ENCODE measurements at places on chromosomes 5 and 9.

DNA sequence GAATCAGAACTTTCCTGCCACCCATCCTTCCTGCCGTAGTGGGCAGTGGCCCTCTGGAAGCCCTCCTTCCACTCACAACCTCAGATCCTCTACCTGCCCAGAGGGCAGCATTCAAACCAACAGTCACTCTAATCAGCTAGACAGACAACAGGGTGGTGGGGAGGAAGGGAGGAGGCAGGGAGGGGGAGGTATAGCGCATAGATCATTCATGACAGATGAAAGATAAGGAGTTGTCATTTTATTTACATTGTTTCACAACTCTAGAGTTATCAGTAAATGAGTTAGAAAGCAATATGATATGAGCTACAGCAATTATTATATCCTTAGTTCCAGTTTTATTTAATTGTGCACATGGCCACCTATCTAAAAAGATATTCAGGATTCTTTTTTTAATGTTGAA is 852 bp downstream of the IL9 start:
- H3K27ac ChIP-seq, result no peak overlapping the region
- H3K27me3 ChIP-seq, result peaks cover 6% of the 10 kb centered on the region
- no peaks in the 10 kb centered on the region for H3K36me3 ChIP-seq
- no peak overlapping the region for H3K4me3 ChIP-seq
- H3K4me1 ChIP-seq, result peaks cover 14% of the 10 kb centered on the region

GRCh38 chr5:59615272-59615671 is 278.3 kb downstream of the PDE4D start:
- H3K27me3 ChIP-seq, result no peaks in the 10 kb centered on the region
- no peak overlapping the region for H3K4me3 ChIP-seq
- no peak overlapping the region for H3K27ac ChIP-seq
- H3K36me3 ChIP-seq, result no peaks in the 10 kb centered on the region

- H3K4me3 ChIP-seq, result no peak overlapping the region
- H3K36me3 ChIP-seq, result no peaks in the 10 kb centered on the region
- H3K27me3 ChIP-seq, result no peaks in the 10 kb centered on the region
- no peaks in the 10 kb centered on the region for H3K4me1 ChIP-seq
- DNase-seq, result no peak
Observed at GRCh38 chr9:21465859-21466518, 16.1 kb downstream of the IFNE start.

- H3K27me3 ChIP-seq, result no peaks in the 10 kb centered on the region
- H3K27ac ChIP-seq, result no peak overlapping the region
- H3K36me3 ChIP-seq, result peaks cover 46% of the 10 kb centered on the region
- DNase-seq, result no peak
Observed at GRCh38 chr5:149355688-149356087, 2.2 kb upstream of the PCYOX1L start.

DNA sequence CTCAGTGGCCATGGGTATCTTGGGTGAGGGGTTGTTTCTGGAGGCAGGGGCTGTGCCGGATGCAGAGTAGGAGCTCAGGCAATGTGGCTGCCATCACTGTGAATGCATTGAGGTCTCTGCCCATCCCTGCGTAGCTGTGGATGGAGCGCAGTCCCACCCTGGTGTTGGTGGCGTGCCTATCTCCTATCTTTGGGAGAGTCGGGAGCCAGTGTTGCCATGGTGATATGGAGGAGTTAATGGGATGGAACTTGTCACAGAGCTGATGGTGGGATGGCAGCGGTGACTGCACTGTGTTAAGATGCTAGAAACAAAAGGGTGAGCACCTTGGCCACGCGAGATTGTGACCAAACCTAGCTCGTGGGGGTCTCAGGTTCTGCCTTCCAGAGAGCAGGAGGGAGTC is 197.3 kb downstream of the MELK start:
- no peak overlapping the region for H3K4me3 ChIP-seq
- no peak for DNase-seq
- no peak overlapping the region for H3K27ac ChIP-seq
- H3K36me3 ChIP-seq, result no peaks in the 10 kb centered on the region
- no peaks in the 10 kb centered on the region for H3K4me1 ChIP-seq

DNA sequence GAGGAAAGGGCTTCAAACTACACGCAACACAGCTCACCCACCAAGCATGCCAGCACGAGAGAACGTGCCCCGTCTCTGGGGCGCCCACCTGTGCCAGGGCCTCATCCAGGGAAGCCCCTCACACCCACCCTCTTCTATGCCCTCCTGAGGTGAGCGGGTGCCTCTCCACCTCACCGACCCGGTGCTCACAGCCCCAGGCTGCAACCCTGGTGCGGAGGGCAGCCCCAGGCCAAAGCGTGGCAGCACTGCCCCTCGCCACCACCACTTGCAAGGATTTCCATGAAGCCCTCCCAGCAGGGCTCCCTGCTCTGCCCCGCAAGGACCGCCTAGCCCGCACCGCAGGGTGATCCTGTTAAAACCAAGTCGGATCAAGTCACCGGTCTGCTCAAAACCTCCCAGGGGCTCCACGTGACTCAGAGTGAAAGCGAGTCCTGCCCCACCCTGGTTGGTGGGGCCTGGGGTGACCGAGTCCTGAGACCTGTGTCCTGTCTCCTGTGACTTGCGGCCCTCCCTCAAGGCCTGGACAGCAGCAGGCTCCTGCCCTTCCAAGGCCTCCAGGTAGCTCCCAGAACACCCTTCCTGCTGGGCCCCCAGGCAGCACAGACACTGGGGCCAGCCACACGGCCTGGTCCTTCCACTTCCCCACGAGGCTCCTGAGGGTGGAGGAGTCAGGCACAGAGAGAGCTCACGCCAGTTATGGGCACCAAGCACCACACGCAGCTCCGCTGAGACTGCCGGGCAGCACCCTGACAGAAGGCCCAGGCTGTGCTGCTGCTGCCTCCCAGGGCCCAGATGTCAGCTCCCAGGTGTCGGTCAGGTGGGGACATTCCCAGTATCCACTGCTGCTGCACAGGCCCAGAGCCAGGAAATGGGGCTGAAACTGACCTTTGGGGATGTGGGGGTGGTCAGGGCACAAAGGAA is 12.7 kb downstream of the BRD3 start:
- no peaks in the 10 kb centered on the region for H3K27me3 ChIP-seq
- H3K36me3 ChIP-seq, result peaks cover 27% of the 10 kb centered on the region
- H3K4me3 ChIP-seq, result peak overlapping the region; percentile 13
- DNase-seq, result no peak
- H3K27ac ChIP-seq, result peak overlapping the region; percentile 68
- H3K4me1 ChIP-seq, result peaks cover 63% of the 10 kb centered on the region

- H3K27ac ChIP-seq, result no peak overlapping the region
- DNase-seq, result no peak
- H3K27me3 ChIP-seq, result no peaks in the 10 kb centered on the region
- no peak overlapping the region for H3K4me3 ChIP-seq
- H3K4me1 ChIP-seq, result no peaks in the 10 kb centered on the region
Observed at GRCh38 chr5:35339616-35340100, 109.4 kb upstream of the PRLR start.

GRCh38 chr9:14320271-14321181 is 6.6 kb upstream of the NFIB start:
- H3K36me3 ChIP-seq, result no peaks in the 10 kb centered on the region
- peak overlapping the region; percentile 98 for H3K27ac ChIP-seq
- DNase-seq, result no peak
- peaks cover 61% of the 10 kb centered on the region for H3K4me1 ChIP-seq

DNA sequence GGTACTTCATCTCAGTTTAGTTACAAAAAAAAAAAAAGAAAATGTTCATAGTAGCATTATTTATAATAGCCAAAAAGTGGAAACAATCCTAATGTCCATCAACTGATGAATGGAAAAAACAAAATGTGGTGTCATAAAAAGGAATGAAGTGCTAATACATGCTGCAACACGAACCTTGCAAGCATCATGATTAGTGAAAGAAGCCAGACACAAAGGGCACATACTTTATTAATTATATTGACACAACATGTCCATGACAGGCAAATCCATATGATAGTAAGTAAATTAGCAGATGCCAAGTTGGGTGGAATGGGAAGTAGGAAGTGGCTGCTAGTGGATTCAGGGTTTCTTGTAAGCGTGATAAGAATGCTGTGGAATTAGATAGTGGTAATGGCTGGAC is 54.2 kb downstream of the PCDHGC5 start:
- no peak for DNase-seq
- no peak overlapping the region for H3K27ac ChIP-seq
- no peak overlapping the region for H3K4me3 ChIP-seq
- no peaks in the 10 kb centered on the region for H3K4me1 ChIP-seq

GRCh38 chr9:99635032-99635431 is 186.7 kb upstream of the NR4A3 start:
- no peaks in the 10 kb centered on the region for H3K4me1 ChIP-seq
- H3K27me3 ChIP-seq, result no peaks in the 10 kb centered on the region
- no peak overlapping the region for H3K27ac ChIP-seq
- no peak for DNase-seq

GRCh38 chr9:76900884-76901440 is 5.0 kb downstream of the PRUNE2 start:
- DNase-seq, result no peak
- H3K4me1 ChIP-seq, result peaks cover 14% of the 10 kb centered on the region
- H3K27ac ChIP-seq, result peak overlapping the region; percentile 86
- no peaks in the 10 kb centered on the region for H3K36me3 ChIP-seq

DNA sequence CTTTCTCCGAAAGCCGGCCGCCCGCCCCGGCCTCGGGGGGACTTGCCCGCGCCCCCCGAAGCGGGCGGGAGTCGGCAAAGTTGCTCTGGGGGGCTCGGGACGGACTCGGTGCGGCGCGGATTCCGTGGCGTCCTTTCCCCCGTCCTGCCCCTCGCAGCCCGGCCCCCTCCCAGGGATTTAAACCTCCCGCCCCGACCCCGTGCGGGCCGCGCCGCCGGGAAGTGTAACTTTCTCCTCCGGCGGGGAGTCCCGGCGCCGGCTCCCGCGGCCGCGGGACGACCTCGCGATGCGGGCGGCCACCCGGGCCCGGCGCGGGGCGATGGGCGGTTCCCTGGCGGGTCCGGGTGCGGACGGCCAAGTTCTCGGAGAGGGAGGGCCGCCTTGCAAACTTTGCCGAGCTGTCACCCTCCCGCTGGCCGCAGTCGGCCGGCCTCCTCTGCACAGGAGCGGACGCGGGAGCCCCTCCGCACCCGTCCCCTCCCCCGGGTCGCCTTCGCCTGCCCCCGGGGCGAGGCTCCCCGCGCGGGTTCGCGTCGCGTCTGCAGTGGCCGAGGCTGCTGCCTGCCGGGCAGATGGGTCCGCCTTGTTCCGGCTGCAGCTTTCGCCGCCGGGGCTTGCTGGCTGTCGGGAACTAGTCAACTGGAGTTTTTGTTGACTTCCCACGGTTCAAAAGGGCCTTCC is 732 bp downstream of the PBX3 start:
- no peak for DNase-seq
- H3K27me3 ChIP-seq, result no peaks in the 10 kb centered on the region
- peak overlapping the region; percentile 91 for H3K4me3 ChIP-seq
- H3K36me3 ChIP-seq, result no peaks in the 10 kb centered on the region
- peaks cover 29% of the 10 kb centered on the region for H3K4me1 ChIP-seq
- peak overlapping the region; percentile 96 for H3K27ac ChIP-seq

DNA sequence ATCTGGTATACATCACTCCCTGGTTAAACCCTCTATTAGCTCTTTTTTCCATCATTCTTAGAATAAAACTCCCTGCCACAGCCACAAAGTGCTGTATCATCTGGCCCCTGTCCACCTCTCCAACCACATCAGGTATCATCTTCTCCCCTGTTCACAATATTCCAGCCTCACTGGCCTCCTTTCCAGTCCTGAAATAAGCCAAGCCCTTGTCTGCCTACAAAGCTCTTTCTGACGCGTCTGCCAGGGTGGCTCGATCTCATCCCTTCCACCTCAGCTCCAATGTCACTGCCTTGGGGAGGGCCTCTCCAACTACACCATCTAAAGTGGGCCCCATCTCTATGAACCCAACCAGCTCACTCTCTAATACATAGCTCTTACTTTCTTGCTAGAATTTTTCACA is 21.5 kb downstream of the CDK5RAP2 start:
- H3K36me3 ChIP-seq, result no peaks in the 10 kb centered on the region
- H3K27me3 ChIP-seq, result no peaks in the 10 kb centered on the region
- no peak overlapping the region for H3K27ac ChIP-seq
- DNase-seq, result no peak

- no peak overlapping the region for H3K4me3 ChIP-seq
- no peak for DNase-seq
- H3K27me3 ChIP-seq, result no peaks in the 10 kb centered on the region
- H3K27ac ChIP-seq, result no peak overlapping the region
- no peaks in the 10 kb centered on the region for H3K36me3 ChIP-seq
Observed at GRCh38 chr5:155783246-155783645, 543.7 kb upstream of the SGCD start.

DNA sequence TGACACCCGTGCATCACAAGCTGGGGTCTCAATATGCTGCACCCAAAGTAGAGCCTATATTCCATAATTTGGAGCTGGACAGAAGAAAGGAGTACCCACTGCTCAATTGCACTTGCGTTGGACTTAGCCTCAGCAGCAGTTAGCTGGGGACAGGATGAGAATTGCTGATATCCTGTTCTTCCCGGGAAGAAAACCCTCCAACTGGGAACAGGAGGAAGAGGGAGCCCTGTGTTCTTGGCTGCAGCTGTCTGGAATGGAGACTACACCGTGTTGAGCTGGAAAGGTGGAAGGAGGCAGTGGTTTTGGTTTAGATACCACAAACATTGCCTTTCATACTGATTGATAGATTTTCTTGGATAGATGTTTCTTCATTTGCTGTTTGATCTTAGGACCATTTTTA is 24.6 kb downstream of the CNTLN start:
- no peak overlapping the region for H3K27ac ChIP-seq
- H3K4me3 ChIP-seq, result no peak overlapping the region
- H3K4me1 ChIP-seq, result no peaks in the 10 kb centered on the region
- DNase-seq, result no peak
- H3K36me3 ChIP-seq, result peaks cover 10% of the 10 kb centered on the region

DNA sequence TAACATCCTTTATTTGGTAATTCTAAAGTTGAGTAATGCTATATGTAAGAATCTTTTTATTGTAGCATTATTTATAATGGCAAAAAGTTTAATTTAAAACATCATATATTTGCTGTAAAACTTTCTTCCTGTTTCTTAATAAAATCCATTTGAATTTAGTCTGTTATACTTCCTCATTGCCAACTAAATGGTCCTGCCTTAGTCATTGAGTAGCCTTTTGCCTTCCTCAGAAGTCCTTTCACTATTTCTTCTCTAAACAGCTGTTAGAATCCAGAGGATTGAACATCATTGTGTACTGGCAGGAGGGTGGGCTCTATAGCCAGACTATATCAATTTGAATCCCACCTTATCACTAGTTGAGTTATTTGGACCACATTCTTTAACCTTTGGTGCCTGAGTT is 11.0 kb downstream of the SLC44A1 start:
- H3K27me3 ChIP-seq, result no peaks in the 10 kb centered on the region
- H3K27ac ChIP-seq, result no peak overlapping the region
- H3K36me3 ChIP-seq, result no peaks in the 10 kb centered on the region
- H3K4me3 ChIP-seq, result no peak overlapping the region

Data from esophagus muscularis mucosa (tissue), 4 donors.